ENCODE measurements at places on chromosomes 2 and 18. TPM values are rescaled to one million over a fixed set of nuclear protein-coding genes. Genes with fewer than 3 reads are reported as not detected.

- DNase-seq: no peak
Measured at GRCh38 chr2:133312038-133312729, 256.1 kb downstream of the NCKAP5 start.

Gene IL18RAP
- total RNA-seq: 9.0 TPM

GRCh38 chr18:8910843-8911242 is 191.7 kb upstream of the NDUFV2 start:
- no peak for DNase-seq

Gene ERMN
- 1.5 TPM for total RNA-seq

- no peak for DNase-seq
Measured at GRCh38 chr2:142112757-142113221, 18.0 kb downstream of the LRP1B start.

- DNase-seq: no peak
Measured at GRCh38 chr2:86274265-86274917, 63.0 kb downstream of the REEP1 start.
